CD4-positive, CD25-positive, alpha-beta regulatory T cell (primary cell): ENCODE measurements at places on chromosomes 1 and 21. TPM values are rescaled to one million over a fixed set of nuclear protein-coding genes. Genes with fewer than 3 reads are reported as not detected.

GRCh38 chr1:114454539-114454938 lies 56.5 kb downstream of the TRIM33 start:
- DNase-seq, result no peak

DNA sequence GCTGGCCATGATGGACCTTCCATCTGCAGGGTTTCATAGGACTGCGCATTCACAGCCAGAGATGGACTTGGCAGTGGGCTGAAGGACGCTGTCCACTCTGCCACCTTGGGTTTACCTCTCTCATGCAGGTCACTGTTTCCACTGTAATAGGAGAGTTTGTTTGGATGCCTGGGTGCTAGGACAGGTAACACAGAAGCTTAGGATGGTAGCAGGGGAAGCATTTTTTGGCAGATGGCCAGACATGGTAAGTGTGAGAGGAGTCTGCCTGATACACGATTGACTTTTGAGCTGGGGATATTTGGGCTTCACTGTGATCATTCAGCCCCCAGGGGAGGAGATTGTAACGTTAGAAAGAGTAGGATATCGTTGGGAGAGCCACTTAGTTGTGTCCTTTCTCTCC lies 11.8 kb downstream of the PSEN2 start:
- peak; percentile 50 for DNase-seq

GRCh38 chr1:109354929-109355328 lies 42.8 kb downstream of the SORT1 start:
- DNase-seq, result no peak

MEGF6 gene
- 6.8 TPM for polyA plus RNA-seq

GRCh38 chr1:67676946-67677345 lies 8.1 kb upstream of the GADD45A start:
- DNase-seq, result no peak

PADI3 gene
- not detected for polyA plus RNA-seq

DNA sequence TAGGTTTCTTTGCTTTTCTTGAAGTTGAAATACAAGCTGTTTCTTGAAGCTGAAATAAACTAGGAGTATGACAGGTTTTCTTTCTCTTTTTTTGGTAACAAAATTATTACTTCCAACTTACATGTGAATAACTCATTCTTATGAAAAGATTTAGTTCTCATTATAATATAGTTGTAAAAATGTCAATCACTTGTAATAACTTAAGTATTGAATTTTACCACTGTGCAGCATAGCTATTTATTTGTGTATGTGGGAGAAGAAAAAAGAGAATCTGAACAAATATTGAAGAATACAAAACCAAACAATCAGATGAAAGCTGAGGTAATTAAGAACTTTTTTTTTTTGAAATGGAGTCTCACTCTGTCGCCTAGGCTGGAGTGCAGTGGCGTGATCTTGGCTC lies 11.1 kb downstream of the CLIC4 start:
- DNase-seq, result no peak

DNA sequence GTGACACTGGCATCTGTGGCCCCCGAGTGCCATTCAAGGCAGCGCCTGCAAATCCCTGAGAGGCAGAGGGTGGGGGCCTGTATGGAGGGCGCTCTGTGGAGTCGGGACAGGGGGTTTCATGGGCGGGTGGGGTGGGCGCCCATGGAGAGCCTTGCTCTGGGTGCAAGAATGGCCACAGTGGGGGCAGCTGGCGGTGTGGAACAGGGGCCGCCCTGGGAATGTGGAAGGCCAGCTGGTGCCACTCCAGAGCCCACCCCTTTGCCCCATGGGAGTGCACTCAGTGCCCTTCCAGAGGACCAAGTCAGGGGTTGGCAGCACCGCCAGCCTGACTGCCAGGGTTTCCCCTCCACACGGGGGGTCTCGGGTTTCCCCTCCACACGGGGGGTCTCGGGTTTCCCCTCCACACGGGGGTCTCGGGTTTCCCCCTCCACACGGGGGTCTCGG lies 55.0 kb upstream of the TRAPPC10 start:
- no peak for DNase-seq

DNA sequence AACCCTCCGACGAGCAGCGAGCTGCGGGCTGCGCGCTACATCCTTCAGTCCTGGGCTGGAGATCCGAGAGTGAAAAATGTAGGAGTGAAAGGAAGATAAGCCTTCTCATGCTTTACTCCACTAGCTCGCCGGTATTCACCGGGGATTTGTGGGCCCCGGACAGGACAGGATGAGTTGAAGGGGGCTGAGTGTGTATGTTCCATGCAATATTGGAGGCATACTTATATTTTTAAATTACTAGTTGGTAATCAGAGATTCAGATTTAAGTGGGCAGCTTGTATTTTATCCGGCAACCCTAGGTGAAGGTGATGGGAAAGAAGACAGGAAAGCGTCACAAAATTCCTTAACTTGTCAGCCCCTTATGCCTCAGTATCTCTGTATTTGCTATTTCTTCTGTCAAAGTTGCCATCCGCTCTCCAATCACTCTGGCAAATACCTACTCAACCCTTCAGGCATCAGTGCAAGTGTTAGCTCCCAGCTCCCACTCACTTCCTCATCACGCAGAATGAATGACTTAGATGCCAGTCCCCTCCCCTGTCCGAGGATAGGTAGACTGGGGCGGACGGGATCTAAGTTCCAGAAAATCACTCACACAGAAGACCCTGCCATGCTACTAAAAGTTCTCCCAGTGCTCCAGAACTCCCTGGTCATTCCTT lies 503 bp upstream of the PIGM start:
- DNase-seq, result no peak

GRCh38 chr1:162389021-162389818 lies 7.7 kb downstream of the C1orf226 start:
- no peak for DNase-seq

GRCh38 chr1:243459059-243459458 lies 203.2 kb downstream of the SDCCAG8 start:
- no peak for DNase-seq

- no peak for DNase-seq
These were observed 988 bp downstream of the SLC35A3 start for GRCh38 chr1:99970713-99971255.

CFHR2 gene
- not detected for polyA plus RNA-seq

DNA sequence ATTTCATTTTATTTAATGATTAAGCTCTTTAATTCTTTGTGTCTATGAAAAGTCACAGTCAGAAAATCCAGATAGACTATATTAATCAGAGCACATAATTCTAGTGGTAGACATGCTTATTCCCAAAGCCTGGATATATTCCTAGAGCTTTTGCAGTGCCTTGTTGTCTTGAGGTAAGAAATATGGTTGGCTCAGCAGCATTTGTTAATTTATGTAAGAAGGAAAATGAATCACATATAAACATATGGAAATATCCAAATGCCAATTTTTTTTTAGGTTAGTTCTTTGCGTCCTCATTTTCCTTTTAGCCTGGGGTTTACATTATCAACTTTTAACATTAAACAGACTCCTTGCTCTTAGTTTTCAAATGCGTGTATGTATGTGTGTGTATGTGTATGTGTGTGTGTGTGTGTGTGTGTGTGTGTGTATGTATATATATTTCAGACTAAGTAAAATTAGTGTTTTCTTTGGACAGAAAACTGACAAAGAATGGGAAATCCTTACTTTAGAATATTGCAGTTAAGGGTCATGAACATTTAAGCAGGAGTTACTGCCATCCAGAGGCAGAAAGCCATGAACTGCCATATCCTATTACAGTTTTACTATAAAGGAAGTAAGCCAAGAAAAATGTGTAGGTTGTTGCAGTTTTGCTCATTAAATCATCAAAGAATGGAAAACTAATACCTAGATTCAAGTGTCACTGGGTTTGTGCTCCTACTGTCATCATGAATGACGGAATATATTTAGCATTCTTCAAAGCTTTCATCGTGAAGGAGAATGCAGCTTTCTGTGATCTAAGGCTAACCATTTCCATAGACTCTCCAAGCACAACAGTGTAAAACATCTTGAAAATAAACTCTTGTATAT lies 477.1 kb upstream of the NR5A2 start:
- no peak for DNase-seq

DNA sequence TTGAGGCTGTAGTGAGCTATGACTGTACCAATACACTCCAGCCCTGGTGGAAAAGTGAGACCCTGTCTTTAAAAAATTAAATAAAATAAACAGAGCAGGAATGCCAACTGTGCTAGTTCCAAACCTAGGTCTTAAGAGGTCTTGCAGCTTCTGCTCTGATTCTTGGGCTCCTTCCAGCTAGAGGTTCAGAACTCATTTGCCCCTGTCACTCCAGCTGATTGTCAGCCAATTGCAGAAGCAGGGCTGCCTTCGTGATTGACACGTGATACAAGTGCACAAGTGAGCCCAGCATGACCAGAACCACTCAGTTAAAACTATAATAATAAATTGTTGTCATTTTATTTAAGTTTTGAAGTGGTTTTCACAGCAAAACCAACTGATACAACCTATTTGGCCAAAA lies 298.4 kb downstream of the USP25 start:
- no peak for DNase-seq

DNA sequence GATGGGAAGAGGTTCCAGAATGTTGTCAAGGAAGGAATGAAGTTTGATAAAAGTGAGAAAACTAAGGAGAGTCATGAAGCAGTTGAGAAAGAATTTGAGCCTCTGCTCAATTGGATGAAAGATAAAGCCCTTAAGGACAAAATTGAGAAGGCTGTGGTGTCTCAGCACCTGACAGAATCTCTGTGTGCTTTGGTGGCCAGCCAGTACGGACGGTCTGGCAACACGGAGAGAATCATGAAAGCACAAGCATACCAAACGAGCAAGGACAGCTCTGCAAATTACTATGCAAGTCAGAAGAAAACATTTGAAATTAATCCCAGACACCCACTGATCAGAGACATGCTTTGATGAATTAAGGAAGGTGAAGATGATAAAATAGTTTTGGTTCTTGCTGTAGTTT lies 142.8 kb downstream of the CDC7 start:
- DNase-seq, result no peak

RGL1 gene
- polyA plus RNA-seq, result 2.2 TPM

SGIP1 gene
- polyA plus RNA-seq, result not detected

HES5 gene
- not detected for polyA plus RNA-seq

RNU1-2 gene
- not detected for polyA plus RNA-seq

- DNase-seq, result no peak
These were observed 51.7 kb downstream of the PAX7 start for GRCh38 chr1:18682375-18682774.

SHISA4 gene
- not detected for polyA plus RNA-seq

GRCh38 chr1:105243969-105244368 lies 1494.3 kb downstream of the AMY1C start:
- DNase-seq, result no peak

TMIGD3 gene
- not detected for polyA plus RNA-seq

HAO2 gene
- not detected for polyA plus RNA-seq

DNA sequence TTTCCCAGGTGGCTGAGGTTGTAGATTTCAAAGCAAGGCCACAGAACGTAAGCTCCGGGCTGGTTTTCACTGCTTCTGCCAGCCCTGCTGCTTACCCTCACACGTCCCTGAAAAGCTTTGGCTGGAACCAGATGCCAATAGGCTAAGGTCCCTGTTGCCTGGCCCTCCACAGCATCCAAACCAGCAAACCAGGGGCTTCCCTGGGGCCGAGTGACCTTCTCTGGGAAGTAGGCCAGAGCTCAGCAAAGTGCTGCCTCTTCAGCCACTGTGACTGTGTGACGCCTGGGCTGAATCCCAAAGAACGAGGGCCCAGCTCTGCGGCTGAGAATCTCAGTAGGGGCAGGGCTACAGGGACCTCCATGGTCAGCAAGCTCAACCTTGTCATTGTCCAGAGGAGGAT lies 28.9 kb upstream of the RBM15 start:
- DNase-seq, result no peak

- DNase-seq, result no peak
These were observed 117.5 kb upstream of the VANGL1 start for GRCh38 chr1:115524236-115524635.

DNA sequence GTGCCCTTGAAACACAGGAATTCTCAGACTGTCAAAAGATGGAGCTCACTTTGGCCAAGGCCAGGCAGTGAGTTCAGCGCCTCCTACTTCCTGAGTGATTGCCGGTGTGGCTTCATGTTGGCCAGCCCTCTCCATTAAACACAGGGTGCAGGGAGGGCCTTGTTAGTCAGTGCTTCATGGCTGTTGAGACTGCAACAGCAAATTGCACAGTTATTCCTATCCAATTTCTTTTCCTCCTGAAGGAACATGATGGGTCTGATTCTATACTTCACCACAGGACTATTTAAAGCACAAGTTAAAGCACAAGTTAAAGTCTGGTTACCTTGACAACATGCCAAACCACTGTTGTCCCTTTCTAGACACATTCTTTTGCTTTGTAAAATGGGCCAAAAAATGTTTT lies 156.6 kb downstream of the SIPA1L2 start:
- DNase-seq, result no peak

GRCh38 chr1:7646981-7647901 lies 123.9 kb upstream of the VAMP3 start:
- DNase-seq, result peak; percentile 39

DNA sequence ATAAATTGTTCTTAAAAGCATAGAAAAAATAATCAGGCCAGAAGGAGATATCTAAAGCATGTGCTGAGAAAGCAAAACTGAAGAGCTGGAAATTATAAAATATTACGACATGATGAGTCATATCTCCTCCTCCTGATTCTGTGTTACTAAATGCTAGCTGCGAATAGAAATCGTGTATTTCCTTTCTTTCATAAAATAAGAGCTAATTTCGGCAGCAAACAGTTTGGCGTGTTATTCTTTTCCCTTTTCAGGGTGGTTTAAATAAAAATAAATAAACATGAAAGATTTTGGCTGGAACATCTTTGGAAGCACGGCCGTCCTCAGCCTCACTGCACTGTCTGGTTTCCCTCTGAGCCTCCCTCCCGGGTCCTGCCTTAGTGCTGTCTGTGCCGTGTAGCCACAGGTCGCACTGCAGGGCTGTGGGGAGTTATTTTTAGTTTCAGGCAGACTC lies 56.0 kb downstream of the ADARB1 start:
- DNase-seq, result peak; percentile 14

DNA sequence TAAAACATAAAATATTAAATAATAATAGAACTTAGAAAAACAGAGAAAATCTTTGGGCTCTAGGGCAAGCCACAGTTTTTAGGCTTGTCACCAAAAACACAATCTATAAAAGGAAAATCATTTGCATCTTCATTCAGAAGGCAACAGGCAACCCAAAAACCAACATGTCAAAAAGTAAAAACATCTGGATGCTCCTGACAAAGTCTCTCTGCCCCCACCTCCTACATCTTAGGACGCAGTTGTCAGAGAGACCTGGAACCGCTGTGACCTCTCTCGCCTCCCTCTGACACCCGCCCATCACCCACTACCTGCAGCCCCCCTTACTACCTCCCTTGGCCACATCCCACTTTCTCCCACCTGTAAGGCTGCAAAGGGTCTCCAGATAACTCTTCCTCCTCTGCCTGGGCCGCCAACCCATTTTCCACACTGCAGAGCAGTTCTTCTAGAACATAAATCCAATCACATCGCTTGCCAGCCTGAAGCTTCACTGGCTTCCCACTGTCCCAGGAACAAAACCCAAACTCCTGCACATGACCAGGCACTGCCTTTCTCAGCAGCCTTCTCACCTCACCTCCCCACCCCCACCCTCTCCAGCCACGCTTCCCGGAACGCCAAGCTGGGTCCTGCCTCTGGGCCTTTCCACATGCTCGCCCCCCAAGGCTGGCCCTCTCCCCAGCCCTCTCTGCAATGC lies 14.7 kb downstream of the PRDM15 start:
- DNase-seq, result no peak

ZNF593OS gene
- polyA plus RNA-seq, result not detected

GRCh38 chr1:67719329-67720196 lies 34.6 kb downstream of the GADD45A start:
- DNase-seq, result no peak

- DNase-seq, result no peak
These were observed 61.2 kb upstream of the ARHGEF16 start for GRCh38 chr1:3393024-3393986.
